ENCODE measurements at places on chromosomes 16 and 17. TPM values are rescaled to one million over a fixed set of nuclear protein-coding genes. Genes with fewer than 3 reads are reported as not detected.

- DNase-seq = no peak
Measured at GRCh38 chr17:66667491-66668030, 167.4 kb upstream of the CACNG5 start.

DNA sequence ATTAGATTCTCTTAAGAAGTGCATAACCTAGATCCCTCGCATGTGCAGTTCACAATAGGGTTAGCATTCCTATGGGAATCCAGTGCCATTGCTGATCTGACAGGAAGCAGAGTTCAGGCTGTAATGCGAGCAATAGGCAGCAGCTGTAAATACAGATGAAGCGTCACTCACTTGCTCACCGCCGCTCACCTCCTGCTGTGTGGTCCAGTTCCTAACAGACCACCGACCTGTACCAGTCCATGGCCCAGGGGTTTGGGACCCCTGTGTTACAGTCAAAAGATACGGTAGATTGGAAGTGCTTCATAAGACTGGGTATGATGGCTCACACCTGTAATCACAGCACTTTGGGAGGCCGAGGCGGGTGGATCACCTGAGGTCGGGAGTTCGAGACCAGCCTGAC lies 2.8 kb downstream of the STAT5A start:
- DNase-seq = peak; percentile 11

DNA sequence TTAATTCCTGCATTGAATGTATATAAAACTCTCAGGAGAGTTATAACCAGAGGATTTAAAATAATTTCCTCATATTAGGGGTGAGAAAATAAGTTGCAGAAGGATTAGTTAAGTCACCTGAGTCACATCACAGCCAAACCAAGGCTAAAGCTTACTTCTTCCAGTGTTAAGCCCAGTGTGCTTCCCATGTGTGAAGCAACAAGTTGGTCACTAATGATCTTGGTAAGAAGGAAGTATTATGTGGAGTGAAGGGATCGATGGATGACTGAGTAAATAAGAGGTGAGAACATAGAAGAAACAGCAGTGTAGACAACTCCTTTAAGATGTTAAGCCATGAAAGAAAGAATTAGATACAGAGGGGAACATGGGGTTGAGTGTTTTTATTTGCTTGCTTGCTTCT lies 20.6 kb downstream of the ESRP2 start:
- DNase-seq = no peak

DNA sequence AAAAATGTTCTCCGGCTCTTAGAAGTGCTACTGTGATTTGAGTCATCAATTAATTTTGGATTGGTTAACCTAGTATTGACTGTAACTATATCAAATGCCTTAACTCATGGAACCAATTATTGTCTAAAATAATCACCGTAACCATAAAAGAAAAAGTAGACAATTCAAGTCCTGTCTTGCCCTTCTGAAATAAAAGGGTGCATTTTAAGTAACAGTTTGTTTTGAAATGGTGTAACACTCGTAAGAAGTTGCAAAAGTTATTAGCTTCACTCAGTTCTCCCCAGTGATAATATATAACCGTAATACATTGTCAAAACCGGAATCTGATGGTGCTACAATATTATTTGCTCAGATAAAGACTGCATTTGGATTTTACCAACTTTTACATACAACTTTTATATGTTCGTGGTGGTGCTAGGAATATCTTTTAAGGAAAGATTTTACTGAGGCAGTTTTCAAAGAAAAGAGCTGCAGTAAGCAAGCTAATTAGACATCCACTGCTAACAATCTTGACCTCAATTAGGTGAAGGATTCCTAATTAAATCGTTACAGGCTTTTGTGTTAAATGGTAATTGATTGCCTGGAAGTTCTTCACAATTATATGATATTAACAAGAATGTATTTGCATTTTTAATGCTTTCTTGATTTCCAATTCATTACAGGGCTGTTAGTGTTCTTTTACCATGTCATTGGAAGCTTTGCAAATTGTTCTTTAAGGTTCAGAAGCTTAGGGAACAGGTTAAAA lies 413.1 kb upstream of the MON1B start:
- DNase-seq = no peak

The MPO gene
- total RNA-seq = not detected

Measured in ovary (tissue), 10 donors.